Germinal center (tissue), 1 donor: ENCODE measurements at places on chromosomes 11 and 22.

DNA sequence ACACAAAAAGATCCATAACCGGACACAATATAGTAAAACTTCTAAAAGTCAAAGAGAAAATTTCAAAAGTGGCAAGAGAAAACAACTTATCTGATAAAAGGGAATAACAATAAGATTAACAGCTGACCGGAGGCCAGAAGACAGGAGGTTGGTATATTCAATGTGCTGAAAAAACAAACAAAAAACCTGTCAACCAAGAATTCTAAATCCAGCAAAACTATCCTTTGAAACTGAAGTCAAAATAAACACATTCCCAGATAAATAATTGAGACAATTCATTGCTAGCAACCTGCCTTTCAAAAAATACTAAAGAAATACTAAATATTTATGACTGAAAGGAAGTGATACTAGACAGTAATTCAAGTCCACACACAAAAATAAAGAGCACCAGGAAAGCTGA lies 101.3 kb downstream of the RELT start:
- DNase-seq: no peak

DNA sequence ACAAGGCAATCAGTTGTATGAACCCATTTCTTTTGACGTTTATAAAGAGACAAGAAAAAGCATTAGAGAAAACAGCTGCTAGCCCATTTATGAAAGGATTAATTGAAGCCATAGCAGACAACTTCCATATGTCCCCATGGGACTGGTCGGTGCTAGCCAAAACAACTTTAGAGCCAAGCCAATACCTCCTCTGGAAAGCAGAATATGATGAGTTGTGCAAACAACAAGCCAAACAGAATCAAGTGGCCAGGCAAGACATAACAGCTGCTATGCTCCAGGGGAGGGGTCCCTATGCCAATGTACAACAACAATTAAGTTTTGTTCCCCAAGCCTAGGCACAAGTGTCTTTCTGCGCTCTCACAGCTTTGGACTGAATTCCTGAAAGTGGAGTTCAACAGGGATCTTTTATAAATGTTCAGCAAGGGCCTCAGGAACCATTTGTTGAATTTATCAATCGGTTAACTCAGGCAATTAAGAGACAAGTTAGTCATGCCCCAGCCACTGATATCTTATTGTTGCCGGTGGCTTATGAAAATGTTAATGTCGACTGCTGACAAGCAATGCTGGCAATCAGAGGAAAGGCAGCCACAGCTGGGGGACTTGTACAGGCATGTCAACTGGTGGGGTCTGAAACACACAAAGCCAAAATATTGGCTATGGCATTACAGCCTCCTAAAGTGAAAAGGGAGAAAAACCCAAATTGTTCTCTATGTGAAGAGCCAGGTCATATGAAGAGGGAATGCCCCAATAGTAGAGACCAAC lies 1593.1 kb upstream of the TENM4 start:
- DNase-seq: no peak

DNA sequence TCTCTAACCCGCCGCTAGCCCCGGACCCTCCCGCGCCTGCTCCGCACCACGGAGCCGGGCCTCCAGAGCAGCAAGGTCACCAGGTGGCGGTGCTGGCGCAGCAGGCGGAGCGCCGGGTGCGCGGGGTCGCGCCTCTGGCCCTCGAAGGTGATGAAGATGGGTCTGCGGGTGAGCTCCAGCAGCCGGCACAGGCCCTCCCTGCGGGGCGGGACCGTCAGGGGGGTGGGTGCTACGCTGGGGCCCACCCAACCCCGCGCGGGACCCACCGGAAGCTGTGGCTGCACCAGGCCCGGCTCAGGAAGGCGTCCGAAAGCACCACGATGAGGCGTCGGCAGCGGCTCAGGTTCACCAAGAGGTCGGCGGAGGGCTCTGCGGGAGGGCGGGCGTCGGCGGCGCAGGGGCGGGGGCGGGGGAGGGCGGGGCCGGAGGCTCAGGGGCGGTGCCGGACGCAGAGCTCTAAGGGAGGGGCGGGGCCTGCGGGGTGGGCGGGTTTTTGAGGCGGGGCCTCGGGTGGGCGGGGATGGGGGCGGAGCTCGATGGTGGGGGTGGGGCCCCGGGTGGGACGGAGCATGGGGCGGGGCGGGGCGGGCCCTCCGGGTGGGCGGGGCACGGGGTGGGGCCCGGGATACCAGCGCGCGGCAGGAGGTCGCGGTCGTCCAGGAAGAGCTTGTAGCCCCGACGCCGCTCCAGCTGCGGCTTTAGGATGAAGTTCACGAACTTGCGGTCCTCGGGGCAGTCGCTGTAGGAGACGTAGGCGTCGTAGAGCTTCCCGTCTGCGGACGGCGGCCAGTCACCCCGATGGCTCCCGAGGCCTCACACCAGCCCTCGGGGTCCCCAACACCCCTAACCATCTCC lies 7.8 kb downstream of the SIGIRR start:
- DNase-seq: peak; percentile 91

DNA sequence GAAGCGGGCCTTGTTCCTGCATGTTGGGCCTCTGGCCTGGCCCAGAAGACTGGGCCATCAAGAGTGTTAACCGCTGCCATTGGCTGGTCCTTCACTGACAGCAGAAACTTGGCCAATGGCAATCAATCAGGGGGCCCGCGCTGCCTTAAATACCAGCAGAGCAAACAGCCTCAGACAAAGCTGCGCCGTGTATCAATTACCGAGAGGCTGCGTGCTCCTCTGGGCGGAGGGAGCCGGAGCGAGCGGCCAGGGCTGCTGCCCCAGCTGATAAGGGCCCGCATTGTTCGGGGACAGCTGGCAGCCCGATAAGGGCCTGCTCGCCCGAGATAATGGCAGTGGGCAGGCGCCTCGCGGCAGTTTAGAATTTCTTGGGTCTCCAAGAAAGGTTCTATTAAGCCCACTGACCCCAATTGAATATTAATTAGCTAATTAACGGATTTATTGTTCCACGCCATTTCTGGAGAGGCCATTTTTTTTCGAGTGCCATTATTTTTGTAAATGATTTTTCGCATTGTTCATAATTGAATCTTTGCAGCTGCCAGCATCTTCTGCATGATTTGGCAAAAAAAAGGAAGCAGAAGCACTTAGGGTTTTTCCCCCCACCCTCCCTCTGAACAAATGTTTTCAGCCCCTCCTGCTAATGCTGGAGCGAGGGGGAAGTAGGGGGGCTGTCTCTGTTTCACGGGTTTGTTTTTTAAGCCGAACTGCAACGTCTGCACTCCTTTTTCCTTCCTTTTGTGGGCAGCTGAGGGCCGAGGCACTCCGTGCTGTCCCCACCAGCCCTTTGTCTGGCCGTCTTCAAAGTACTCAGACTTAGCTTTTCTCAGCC lies 37.6 kb upstream of the RIC3 start:
- DNase-seq: no peak

- no peak for DNase-seq
Measured at GRCh38 chr11:26044389-26044788, 287.5 kb upstream of the ANO3 start.

DNA sequence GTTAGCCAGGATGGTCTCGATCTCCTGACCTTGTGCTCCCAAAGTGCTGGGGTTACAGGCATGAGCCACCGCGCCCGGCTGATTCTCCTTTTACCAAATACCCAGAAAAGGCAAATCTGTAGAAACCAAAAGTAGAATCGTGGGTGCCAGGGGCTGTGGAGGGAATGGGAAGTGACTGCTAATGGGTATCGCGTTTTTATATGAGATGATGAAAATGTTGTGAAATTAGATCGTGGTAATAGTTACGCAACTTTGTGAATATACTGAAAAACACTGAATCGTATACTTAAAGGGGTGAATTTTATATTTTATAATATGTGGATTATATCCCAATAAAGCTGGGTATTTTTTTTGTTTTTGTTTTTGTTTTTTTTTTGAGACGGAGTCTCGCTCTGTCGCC lies 48.2 kb upstream of the CREB3L1 start:
- no peak for DNase-seq

GRCh38 chr11:3206156-3206921 lies 12.3 kb downstream of the MRGPRG start:
- DNase-seq: no peak

- DNase-seq: no peak
Measured at GRCh38 chr11:100515087-100515486, 172.0 kb upstream of the ARHGAP42 start.

GRCh38 chr22:40434745-40435144 lies 64.4 kb downstream of the SGSM3 start:
- DNase-seq: no peak

DNA sequence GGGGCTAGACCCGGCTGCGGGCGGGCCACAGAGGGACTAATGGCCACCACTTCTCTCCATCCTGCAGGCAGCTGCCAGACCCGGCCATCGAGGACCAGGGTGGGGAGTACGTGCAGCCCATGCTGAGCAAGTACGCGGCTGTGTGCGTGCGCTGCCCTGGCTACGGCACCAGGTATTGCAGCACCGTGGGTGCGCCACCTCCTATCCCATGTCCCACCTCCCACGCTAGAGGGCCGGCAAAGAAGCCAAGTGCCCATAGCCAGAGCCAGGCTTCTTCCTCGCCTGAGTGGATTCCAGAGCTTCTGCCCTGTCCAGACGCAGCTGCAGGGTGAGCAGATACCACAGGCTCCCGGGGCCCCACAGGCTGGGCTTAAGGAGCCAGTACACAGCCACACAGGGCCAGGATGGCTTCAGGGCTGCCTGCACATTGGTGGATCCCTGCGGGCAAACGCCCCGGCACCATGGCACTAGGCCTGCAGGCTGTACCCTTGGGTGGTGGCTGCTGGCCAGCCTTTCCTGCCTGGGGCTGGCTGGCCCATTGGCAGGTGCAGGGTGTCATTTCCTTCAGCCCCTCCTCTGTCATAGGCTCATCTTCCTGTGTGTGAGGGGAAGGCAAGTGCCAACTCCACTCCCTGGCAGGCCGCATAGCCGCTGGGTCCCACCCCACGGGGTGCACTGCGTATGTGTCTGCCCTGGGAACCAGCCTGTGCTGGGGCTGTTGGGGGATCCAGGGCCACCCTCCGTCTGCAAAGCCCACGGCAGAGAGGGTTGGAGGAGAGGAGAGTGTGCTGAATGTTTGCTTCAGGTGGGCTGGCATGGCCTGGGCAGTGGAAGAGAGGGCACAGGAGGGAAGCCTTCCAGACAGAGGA lies 16.5 kb upstream of the DGCR8 start:
- DNase-seq: no peak

DNA sequence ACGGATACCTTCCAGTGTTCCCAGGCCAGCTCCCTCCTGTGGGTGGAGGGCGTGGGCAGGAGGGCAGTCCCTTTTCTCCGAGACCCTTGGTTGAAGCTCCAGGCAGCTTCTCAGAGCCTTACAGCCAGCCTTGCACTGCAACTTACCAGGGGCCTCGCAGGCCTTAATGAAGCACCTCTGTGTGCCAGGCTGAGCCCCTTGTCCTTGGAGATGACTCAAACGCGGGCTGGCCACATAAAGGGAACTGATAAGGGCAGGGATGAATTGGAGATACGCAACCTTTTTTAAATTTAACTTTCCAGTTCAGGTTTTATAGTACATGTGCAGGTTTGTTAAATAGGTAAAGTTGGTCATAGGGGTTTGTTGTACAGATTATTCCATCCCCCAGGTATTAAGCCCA lies 72.7 kb downstream of the WNT7B start:
- no peak for DNase-seq

- no peak for DNase-seq
Measured at GRCh38 chr11:10158461-10158860, 135.6 kb downstream of the SBF2 start.

- no peak for DNase-seq
Measured at GRCh38 chr11:117366875-117367274, 39.2 kb downstream of the CEP164 start.

DNA sequence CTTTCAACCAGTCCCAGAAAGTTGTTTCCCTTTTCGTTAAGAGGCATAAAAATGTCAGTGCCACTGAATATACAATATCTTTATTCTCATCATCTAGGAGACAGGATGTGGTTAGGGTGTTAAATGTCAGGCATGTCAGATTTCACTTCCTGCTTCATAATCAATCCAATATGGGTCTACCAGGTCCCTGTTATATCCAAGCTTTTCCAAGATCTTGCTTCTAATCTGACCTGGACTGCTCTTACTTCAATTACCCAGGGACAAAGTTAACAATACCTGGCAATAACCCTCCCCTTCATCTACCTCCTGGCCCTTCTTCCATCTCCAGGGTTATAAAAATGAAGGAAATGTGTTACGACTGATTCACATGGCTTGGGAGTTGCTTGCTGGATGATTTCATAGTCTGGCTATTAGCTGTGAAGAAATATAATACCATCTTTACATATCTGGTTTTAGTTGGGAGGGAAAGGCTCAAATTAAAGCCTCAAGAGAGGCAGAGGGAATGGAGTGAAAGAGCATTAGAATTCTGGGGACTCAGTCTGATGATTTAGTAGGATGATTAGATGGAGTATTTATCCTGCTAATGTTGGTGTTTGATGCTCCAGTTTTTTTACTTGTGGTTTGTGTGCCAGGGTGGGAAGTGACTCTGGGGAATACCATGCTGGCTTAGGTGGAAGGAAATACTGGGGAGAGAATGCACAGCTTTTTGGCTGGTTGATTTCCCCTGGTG lies 534.3 kb downstream of the ETS1 start:
- no peak for DNase-seq

DNA sequence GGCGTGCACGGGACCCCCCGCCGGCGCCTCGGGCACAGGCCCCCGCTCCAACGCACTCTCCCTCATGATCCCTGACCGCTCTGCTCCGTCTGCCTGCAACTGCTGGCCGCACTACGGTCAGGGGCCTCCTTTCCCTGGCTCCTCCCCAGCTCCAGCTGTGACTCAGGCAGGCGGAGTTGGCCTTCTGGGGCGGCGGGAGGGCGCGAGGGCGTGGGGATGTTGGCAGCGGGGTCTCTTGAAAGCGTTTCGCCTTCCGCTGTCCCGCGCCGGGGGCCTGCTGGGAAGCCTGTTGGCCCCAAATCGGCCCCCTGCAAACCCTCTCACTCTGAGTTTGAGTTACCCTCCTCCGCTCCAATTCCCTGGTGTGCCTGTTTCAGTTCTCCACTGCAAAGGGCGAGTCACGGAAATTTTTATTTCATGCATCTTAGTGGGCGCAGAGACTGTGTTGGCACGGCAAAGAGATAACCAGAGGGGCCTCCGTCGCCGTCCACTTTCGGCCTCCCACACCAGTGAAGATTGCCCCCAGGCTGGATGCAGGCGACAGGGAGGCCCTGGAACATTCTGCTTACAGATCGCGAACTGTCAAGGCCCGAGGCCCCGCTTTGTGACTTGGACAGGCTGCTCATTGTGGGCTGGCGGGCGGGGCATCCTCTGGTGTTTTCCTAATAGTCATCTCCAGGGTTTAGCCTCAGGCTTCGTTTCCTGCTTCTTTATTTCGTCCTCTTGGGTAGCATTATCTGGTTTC lies at the start of gene CAVIN3:
CAVIN3 (minus strand) TSS at position 91 of the 745 bp plus-strand sequence; CDS start at position 66, 25 bp downstream.
- DNase-seq: no peak

- no peak for DNase-seq
Measured at GRCh38 chr11:119172513-119172912, 4.0 kb downstream of the NLRX1 start.
